ENCODE measurements at places on chromosomes 5 and 9.

GRCh38 chr5:55694152-55694830 lies 17.8 kb downstream of the SLC38A9 start:
- DNase-seq = peak; percentile 37

DNA sequence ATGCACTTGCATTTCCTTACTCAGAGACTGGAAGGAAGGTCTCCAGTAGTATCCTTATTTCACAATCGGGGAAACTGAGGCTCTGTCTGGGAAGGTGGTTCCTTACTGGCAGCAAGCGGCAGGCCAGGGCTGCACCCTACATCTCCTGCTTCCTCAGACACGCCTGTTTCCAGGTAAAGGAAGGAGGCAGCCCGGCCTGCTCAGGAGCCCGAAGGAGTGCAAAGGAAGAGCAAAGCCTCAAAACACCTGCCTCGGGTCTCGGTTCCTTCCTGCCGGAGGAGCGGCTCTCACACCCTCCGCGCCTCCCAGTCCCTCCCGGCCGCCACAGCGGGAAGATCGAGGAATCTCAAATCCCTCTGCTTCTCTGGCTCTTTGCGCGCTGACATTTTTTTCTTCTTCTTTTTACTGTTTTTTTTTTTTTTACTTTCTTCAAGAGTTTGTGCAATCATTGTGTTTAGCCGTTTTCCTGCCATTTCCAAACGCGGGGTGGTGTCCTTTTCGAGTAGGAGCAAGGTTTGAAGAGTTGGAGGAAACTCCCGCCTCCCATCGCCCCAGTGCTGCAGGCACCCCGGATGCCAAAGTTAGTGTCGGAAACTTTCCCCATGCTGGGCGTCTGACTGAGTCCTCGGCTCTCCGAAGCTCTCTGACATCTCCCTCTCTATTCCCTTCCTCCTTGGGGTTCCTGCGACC lies 1.0 kb downstream of the GGTA1 start:
- peak; percentile 25 for DNase-seq

- DNase-seq = no peak
Observed at GRCh38 chr5:72170101-72170500, 62.8 kb downstream of the MAP1B start.

- DNase-seq = no peak
Observed at GRCh38 chr5:173923218-173924095, 35.3 kb downstream of the CPEB4 start.

DNA sequence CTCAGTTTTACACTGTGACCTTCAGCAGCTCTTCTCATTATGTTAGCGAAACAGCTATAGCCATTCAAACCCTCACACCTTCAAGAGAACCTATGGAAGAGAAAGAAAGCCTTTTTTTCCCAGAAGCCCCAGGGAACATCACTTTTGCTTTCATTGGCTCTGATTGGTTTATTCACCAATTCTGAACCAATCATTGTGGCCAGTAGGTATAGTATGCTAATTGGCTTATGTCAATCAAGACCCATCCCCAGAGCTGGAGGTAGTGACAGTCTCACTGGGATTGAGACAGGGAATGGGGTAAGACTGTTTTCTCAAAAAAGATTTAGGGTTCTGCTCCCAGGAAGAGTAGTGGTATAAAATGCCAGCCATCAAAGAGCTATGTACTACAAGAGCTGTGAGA lies 74.1 kb upstream of the FSD1L start:
- DNase-seq = no peak

DNA sequence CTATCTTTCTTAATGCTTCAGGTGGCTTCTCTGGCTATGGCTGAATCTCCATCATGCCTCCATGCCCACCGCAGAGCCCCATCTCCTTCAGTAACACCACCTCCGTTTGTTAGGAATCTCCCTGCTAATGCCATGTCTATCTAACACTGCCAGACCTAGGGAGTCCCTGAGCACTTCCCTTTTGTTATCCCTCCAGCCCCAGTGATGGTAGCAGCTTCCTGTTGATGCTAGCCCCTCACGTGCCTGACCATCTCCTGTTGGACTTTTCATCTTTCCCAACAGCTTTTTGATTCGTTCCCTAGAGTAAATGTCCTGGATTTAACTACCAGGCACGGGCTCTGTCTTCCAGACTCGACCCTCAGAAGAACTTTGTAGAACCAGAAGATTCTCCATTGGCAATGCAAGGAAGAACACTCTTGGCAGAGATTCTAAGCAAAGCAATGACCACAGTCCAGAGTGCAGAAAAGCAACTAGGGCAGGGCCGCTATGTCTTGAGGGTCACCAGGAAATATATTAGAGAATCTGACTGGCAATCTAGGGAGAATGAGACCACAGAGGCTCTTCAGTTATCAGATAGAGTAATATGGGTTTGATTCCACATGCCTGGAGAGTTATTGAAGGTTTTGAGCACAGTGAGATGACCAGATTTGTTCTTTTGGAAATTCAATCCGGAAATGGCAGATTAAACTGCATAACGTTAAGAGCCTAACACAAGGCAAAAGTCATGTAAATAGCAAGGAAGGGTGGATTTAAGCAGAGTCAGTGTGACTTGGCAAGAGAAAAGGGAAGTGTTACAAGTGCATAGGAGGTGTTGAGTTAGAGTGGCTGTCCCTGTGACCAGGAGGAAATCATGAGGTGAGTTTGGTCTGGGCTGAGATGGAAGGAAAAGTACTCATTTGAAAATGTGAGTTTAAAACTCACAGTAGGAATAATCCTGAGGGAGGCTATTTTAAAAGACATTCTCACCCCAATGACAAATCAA lies 555.2 kb downstream of the ACTL7B start:
- DNase-seq = no peak

DNA sequence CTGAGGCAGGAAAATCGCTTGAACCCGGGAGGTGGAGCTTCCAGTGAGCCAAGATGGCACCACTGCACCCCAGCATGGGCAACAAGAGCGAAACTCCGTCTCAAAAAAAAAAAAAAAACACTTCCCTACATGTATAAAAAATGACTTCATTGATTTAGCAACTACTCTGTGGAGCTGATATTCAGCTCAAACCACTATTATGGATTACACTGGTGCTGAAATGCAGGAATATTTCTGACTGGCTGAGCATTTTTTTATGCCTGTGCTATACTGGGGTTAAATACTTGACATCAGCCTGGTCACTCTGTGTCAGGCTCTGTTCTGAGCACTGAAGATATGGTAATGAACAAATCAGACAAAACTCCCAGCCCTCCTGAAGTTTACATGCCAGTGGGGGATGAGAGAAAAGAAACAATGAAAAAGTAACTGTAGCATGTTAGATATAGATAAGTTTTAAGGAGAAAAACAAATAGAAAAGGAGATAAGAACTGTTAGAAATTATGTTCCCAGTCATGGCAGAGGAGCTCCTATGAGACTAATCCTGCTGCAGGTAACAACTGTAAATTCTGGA lies 22.6 kb upstream of the TTC39B start:
- no peak for DNase-seq

DNA sequence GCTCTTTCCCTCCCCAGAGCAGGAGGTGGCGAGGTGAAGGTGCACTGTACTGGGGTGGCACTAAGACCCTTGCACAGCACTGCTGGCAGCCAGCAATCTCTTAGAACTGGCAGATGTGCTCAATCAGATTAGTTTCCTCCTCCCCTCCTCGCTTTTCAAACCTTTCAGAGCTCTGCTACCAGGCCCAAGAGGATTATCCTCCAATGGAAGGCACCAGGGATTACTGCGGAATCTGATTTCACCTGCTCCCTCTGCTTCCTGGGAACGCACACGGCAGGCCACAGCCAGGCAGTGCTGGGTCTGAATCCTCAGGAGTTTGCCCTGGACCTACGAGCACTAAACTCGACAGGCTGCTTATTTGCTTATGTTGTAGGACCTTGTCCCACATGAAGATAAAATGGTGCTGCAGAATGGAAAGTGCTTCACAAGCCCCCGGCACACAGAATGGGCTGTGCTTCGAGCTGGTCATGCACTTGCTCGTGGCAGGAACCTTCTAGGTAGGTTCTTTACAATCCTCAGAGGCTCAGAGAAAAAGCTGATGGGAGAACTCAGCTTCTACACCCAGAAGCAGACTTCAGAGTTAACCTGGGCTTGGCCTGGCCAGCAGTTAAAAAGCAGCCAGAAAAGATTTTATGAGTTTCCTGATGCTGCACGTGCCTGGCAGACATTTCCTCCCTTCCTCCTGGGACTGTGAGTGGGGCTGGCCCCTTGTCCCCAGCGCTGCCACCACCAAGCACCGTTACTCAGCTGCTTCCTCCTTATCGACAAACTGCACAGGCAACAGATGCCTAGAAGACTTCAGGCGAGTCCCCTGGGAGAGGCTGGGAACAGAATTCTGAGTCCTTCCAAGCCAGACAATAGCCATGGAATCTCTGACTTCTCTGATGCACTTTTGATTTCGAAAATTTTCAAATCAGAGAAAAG lies 33.1 kb downstream of the FABP6 start:
- no peak for DNase-seq

- DNase-seq = no peak
Observed at GRCh38 chr5:34914671-34915138, 599 bp downstream of the RAD1 start.

DNA sequence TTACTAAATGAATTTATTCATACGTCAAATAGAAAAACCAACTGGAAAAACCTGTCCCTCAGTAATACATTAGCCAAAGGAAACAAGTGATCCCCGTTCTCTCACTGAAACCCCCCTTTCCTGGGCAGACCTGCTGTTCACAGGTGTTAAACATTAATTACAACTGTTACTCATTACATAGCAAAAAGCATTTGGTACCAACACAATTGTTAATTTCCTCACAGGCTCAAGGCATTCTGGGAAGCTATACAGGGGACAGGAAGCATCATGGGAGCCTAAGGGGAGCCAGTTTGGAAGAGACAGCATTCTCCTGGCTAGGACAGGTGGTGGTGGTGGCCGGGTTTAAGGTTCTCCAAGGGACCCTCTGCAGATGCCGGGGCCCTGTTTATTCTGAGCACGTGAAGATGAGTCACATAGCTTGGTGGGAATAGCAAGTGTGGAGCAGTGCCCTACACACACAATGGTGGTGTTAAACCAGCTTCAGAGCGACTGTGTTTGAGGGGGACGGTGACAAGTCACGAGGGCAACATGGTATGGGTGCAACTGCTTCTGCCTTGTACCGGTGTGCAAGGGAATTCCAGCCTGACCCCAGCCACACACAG lies 62.6 kb upstream of the SLC25A51 start:
- DNase-seq = no peak

DNA sequence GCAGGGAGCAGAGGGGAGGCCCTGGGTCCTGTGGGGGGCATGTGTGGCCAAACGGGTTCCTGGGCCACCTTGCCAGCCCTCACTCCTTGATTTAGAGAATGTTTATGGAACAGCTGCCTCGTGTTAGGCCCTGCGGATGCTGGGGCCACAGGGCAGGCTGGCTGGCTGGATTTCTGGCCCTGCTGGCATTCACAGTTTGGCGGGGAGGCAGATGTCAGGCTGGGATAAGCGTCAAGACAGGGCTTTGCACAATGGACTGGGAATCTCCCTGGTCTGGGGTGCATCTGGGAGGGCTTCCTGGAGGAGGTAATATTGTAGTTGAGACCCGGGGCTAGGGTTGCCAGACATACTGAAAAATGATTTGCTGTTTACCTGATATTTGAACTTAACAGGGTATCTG lies 13.8 kb downstream of the NCS1 start:
- no peak for DNase-seq

DNA sequence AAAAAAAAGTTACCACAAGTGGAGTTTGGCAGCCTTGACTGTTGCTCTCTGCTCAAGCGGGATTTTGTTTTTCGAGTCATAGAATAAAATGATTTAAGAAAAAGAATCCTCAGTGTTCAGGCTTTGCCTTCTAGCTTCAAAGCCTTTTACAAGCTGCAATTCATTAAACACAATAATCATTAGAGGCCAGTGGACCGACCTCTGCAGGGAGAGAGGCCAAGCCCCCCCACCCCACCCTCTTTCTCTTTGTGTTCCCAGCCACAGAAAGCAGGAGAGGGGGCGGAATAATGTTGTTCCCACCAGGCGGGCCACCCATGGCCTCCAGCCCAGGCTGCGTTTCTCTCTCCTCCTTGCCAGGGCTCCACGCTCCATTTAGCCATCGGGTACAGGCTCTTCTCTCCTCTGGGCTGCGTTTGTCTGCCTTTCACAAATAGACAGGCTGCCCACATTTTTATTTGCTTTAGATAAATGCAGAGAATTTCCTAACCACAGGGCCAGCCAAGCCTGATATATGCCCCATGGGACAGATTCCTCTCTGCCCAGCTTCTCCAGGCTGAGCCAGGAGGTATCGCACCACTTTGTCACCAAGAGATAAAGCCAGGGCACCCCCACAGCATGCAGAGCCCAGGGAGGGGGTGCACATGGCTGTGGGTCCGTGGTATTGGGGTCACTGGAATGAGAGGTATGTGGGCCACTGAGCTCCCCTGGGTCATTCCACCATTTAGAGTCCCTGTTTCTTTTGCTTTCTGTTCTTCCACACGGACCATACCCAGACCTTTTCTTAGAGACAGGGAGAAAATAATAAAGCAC lies 318.8 kb downstream of the PIK3R1 start:
- peak; percentile 28 for DNase-seq

DNA sequence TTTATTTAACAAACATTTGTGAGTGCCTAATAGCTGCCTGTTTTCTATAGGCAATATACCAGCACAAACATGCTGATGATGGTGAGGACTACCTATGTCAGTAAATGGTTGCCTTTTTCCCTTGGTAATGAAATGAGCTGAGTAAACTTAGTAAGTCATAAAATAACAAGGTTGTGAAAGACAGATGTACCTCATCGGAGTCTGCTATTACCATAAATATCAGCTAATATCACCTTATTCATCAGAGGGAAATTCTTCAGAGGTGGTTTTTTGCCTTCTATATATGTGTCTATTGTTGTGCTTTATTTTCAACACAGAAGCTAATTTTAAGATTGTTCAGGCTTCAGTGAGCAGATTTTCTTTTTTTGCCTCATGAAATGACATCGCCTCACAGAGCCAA lies 1040.5 kb downstream of the DTWD2 start:
- DNase-seq = no peak

GRCh38 chr9:4297786-4298254 lies 2.0 kb downstream of the GLIS3 start:
- DNase-seq = peak; percentile 68

- no peak for DNase-seq
Observed at GRCh38 chr5:6356578-6357164, 21.7 kb downstream of the MED10 start.

DNA sequence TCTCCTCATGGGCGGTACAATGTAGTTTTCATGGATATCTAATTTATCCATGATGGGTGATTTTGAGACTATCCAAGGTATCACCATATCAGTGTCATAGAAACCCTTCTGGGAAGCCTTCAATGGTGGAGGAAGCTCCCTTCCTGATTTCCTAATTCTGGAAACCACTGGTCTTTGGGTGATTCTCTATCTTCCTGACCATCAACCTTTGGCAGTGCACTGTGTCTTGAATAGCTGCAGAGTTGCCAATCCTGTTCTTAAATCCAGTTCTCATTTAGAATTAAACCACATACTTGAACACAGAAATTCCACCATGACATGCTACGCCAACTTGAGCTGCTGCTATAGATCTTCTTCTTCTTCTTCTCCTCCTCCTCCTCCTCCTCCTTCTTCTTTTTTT lies 161.7 kb upstream of the KLF9 start:
- DNase-seq = no peak

DNA sequence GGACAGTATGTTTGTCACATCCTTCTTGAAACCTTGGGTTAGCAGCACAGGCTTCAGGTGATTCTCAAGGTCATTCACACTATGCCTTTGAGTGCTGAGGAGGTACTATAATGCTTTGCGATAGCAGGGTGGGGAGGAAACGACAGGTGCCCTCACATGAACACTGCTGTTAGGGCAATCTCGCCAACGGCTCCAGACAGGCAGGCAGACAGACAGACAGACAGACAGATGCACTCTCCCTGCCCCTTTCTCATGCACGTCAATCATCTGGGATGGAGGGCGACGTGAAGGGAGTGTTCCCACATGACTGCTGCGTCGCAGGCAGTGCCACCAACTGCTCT lies 82.9 kb downstream of the RAPGEF1 start:
- DNase-seq = no peak

- DNase-seq = no peak
Observed at GRCh38 chr5:42877431-42877830, 65.7 kb upstream of the SELENOP start.

All from fibroblast of skin of abdomen (primary cell).